ENCODE measurements at places on chromosomes 6 and 20.

GRCh38 chr6:168157272-168158212 is 78.5 kb upstream of the FRMD1 start:
- no peak for DNase-seq

DNA sequence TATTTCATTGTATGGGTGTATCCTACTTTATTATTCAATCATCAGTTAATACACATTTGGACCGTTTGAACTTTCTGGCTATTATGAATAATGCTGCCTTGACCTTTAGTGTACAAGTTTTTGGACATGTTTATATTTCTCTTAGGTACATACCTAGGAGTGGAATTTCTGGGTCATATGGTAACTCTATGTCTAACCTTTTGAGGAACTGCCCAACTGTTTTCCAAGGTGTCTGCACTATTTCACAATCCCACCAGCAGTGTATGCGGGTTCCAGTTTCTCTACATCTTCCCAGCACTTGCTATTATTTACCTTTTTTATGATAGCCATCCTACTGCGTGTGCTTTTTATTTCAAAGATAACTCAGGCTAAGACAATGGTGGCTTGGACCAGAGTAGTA is 14.3 kb upstream of the SLC13A3 start:
- no peak for DNase-seq

DNA sequence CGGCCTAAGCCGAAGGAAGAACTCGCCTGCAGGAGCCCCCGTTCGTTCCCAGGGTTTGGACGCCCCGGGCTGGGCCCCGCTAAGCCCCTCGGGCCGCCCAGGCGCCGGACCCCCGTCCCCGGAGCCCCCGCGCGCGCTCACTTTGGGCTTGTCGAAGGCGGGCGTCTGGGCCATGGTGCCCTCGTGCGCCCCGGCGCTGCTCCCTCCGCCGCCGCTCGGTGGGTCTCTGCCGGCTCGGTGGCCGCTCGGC is 140 bp downstream of the ADA start:
- DNase-seq, result no peak

- no peak for DNase-seq
Measured at GRCh38 chr6:1363729-1364572, 25.4 kb upstream of the FOXF2 start.

GRCh38 chr20:31698803-31699718 is 23.6 kb downstream of the BCL2L1 start:
- no peak for DNase-seq

- no peak for DNase-seq
Measured at GRCh38 chr20:8744228-8744844, 324.6 kb upstream of the PLCB4 start.

DNA sequence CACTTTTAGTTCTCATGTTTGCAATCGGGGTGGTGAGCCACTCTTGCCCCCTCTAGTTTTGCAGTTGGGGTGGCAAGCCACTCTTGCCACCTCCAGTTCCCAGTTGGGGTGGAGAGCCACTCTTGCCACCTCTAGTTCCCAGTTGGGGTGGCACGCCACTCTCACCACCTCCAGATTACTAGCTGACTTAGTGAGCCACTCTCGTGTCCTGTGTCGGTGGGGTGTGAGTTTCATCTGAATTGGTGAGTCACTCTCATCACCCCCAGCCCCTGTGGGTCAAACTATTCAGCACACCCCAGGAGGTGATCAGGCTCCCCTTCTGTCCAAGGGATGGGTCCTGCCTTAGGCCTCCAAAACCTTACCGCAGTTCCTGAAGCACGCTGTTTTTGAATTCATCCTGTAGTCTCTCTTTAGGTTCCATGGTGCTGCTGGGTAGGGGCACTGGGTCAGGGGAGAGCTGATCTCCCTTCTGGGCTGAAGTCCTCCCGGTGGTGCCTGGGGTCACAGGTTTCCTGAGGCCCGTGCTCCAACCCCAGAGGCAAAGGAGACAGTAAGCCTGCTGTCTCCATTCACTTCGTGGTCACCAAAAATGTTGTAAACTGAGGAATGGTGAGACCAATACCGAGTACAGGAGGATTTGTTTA is 224.2 kb upstream of the SYNCRIP start:
- no peak for DNase-seq

GRCh38 chr6:72930556-72931132 is 294.7 kb downstream of the KHDC1L start:
- DNase-seq, result no peak

GRCh38 chr6:39298061-39298460 is 16.2 kb downstream of the KCNK17 start:
- DNase-seq, result no peak

- no peak for DNase-seq
Measured at GRCh38 chr6:42279966-42280629, 62.4 kb upstream of the MRPS10 start.

DNA sequence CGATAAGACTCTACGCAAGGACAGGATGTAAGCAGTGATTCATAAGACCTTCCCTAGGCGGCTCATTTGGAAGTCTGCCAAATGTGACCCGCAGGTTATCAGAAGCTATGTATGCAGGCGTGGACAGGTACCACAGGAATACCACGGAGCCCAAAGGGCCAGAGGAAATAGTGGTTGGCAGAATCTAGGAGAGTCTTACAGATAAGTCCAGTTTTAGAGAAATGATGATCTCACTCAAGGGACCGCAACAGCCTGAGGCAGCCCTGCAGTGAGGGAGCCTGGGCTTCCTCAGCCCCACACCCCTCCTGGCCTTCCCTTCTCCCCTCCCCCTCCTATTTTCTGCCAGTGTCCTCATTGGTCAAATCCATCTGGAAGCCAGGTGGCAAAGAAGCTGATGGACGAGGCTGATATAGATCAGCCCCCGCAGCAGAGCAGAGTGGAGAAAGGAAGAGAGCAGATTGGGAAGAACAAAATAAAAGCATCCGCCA is 110.6 kb downstream of the FNDC1 start:
- no peak for DNase-seq

DNA sequence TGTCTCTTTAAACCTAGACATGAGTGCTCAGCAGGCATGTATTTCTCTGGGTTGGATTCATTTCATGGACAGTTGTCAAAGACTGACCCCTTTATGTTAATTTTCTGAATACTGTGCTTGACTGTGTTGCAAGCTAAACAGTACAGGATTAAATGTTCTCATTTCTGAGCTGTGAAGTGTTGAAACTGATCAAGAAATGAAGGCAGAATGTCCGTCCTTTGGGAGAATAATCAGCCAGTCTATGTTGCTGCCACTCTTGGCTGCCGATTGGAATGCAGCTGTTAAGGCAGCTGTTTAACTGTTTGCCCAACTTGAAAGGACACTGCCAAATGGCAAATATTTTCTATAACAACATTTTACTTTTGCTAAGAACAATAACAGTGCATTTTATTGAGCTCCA is 87.3 kb downstream of the CEP57L1 start:
- DNase-seq, result no peak

- no peak for DNase-seq
Measured at GRCh38 chr6:119090256-119090655, 11.8 kb upstream of the FAM184A start.

GRCh38 chr20:56815796-56816195 is 186.7 kb downstream of the TFAP2C start:
- no peak for DNase-seq

- no peak for DNase-seq
Measured at GRCh38 chr6:41836022-41836659, 48.6 kb downstream of the TOMM6 start.

- no peak for DNase-seq
Measured at GRCh38 chr6:13544454-13545186, 29.8 kb upstream of the SIRT5 start.

DNA sequence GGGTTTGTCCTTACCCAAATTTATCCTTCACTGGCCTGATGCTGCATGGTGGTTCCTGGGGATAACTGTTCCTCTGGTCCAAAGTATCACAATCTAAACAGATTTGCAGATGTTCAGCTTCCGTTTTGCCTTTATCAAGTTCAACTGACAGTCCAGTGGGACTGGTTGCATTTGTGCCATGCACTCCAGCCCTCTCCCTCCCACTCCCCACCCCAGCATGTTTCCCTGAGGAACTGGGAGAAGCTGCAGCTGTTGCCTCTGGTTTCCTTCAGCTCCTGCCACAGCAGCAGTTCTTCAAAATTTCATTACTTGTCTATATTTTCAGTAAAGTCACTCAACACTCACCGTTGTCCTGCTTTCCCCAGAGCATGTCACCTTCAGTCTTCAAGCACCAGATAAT is 39.5 kb upstream of the KIF16B start:
- no peak for DNase-seq

DNA sequence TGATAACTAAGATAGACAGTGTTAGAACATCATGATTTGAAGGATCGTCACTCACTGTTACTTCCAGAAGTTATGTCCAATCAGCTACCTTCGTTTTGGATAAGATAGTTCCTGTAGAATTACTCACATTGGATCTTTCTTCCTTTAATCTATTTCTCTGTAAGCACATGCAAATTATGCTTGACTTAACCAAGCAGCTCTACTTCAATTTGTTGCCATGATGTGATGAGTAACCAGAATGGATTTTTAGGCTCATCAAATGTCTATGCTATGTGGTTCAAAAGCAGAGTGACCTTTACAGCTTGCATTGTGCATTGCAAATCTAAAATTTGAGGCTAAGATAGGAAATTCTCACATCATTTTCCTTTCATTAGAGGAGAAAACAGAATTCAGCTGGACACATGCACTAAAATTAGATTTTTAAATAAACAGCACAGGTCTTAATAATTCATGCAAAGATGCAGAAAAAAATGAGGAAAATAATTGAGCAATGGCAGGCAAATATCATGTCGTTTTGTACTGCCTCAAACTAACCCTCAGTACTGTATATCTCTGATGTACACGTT is 76.7 kb upstream of the ZFP64 start:
- no peak for DNase-seq

DNA sequence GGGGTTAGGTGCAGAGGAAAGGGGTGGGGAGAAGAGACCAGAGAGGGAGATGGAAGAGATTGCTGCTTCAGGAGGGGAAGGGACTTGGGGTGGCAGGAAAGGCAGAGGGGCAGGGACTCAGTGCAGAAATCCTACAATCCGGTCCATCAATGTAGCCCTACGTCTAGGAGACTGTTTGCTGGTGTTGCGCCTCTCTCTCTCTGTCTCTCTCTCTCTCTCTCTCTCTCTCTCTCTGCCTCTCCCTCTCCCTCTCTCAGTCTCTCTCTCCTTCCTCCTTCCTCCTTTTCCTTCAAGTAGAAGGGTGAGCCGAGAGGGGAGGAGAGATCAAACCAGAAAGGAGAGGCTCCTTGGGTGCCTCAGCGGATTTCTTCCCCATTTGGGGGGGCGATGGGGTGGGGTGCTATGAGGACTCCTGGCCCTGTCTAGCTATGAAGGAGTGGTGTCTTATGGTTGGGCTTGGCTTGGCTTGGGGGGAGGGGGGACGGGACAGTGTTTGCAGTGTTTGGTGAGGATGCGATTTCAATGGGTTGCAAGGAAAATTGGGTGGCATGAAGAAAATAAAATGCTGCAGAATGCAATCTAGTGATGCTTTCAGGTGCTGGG is 181.2 kb downstream of the TBXT start:
- DNase-seq, result no peak

DNA sequence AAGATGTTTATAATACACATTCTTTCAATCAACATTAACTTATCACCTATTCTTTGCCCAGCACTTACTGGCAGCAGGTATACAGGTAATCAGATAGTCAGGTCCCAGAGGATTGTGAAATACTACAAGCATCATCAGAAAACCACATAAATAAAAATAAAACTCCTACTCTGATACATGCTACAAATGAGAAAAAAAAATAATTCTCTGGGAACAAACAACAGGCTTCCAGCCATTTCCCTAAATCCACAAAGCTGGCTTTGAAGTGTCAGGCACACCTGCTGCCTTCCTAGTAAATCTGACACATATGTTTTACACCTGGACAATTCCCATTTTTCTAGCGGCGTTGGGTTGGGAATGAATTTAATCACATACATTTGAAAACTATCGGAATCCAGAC is 384.5 kb upstream of the CDH4 start:
- no peak for DNase-seq

GRCh38 chr20:45320948-45321595 is 13.0 kb upstream of the MATN4 start:
- DNase-seq, result no peak

DNA sequence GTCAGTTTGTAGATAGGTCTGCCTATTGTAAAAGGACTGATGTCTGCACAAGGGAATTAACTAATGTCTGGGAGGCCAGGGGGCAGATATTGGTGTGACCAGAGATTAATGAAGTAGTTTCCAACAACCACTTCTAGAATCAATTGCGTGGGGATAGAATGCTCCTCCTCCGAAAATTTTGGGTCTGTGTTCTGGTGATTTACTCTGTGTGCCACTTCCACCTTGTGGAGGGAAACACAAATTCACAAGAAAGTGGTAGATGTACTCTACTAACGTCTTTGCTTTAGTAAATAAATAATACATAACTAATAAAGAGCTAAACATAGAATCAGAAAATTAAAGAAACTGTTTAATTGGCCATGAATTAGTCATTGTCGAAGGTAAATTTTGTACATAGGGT is 25.5 kb downstream of the TMEM14A start:
- no peak for DNase-seq

DNA sequence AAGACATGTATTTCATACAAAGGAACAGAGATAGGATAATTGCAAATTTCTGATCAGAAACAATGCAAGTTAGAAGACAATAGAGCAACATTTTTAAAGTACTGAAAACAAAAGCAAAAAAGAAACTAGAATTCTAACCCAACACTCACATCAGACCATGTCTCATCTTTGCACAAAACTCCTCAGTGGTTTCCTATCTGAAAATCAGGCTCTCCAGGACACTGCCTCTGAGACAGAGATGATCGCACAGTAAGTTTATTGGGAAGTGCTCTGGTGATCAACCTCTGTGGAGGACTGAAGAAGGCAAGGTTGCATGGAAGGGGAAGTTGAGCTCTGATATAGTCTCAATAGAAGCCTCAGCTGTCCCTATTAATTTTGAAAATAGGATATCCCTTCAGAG is 2.3 kb upstream of the TTBK1 start:
- DNase-seq, result no peak

DNA sequence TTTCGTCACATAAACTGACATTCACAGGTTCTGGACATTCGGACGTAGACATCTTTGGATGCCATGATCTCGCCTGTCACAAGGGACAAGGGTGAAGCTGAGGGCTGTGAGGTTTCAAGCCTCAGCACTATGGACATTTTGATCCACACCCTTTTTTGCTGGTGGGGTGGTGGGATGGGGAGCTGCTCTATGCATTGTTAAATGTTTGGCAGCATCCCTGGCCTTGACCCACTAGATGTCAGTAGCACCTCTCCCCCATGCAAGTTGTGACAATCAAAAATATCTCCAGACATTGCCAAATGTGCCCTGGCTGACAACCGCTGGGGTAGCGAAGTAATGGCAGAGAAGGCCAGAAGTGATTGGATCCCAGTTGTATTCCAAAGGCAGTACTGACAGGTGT is 229.4 kb downstream of the TSHZ2 start:
- DNase-seq, result no peak
